HCEC 1CT (cell line): ENCODE measurements at places on chromosomes 11 and 22.

DNA sequence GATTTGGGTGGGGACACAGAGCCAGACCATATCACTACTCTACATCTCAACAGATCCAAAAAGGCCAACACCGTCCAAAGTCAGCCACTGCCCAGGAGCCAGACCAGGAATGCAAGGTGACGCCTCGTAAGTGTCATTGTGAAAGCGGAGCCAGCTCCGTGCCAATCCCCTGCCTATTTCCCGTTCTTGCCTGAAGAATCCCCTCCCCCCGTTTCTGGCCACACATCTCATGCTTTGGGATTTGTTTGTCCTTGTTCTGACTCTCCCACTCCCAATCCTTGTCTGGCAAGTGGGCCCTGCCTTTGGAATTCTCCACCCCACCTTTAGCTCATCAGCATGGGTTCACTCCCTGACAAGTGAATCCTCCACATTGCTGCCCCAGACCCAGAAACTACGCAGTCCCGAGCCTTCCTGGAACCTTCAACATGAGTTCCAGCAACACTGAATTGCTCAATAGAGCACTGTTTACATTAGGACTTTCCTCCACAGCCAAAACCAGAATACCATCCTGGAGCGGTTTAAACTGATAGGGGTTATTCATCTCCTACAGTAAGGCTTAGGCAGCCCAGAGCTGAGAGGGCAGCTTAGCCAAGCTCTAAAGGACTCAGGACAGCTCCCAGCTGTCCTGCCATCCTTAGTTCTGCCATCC is 6.0 kb upstream of the SLC35C1 start:
- DNase-seq, result peak; percentile 31

DNA sequence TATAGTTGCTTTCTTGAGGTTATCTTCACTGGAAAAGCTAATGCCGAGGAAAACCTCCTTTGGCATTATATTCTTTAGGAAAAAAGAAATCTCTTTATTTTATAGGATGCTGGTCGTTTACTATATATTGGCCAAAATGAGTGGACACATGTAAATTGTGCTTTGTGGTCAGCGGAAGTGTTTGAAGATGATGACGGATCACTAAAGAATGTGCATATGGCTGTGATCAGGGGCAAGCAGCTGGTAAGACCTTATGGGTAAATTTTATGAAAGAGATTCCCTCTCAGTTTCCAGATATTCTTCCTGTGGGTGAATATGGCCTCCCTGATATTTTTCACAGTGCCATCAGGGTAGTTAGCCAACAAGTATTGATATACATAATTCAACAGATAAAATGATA is 29.4 kb upstream of the TTC36 start:
- peak; percentile 72 for DNase-seq

DNA sequence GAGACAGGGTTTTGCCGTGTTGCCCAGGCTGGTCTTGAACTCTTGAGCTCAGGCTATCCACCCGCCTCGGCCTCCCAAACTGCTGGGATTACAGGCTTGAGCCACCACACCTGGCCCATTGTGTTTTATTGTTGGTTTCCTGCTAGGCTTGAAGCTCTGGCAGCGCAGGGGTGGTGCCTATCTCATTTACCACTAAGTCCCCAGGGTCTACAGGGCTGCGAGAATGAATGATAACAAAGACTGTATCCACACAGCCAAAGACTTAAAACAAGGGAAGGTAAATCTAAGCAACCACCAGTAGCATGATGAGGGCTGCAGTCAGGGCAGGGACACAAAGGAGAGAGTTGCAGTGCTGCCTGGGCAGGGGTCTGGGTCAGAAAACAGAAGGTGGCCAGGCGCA is 37.3 kb upstream of the XBP1 start:
- no peak for DNase-seq

GRCh38 chr11:26964339-26964738 is 29.6 kb upstream of the FIBIN start:
- peak; percentile 46 for DNase-seq

GRCh38 chr11:60825790-60826189 is 16.1 kb upstream of the CCDC86 start:
- no peak for DNase-seq

DNA sequence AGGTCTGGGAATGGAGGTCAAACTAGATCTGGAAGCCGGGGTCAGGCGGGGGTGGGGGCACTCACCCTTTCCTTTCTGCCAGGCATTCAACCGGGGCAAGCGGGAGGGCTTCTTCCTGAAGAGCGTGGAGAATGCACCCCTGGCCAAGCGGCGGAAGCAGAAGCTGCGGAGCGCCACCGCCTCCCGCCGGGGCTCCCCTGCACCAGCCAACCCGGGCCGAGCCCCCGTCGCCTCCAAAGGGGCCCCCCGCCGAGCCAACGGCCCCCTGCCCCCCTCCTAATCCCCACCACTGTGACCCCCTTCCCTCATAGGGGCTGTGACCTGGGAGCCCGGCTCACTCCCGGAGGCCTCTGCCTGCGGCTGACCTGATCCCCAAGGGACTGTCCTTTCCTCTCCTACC is 12.2 kb downstream of the RPS6KA4 start:
- DNase-seq, result no peak

DNA sequence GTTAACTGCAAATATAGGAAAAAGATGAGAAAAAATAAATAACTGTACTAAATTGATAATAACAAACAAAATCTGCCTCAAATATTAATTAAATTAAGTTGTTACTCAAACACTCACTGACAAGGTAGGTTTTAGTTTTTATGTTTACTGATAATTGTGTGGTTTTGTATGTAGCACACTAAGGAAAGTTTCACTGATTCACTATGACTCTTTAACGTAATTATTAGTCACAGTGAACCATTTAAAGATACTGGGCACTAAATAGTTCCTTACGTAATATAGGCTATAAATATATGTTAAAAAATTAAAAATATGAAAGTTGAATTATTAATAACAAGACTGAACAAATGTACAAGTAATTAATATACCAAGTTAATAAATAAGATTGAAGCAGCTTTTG is 2330.0 kb upstream of the RAG2 start:
- DNase-seq, result no peak

GRCh38 chr11:108859510-108859909 is 194.6 kb downstream of the DDX10 start:
- no peak for DNase-seq

DNA sequence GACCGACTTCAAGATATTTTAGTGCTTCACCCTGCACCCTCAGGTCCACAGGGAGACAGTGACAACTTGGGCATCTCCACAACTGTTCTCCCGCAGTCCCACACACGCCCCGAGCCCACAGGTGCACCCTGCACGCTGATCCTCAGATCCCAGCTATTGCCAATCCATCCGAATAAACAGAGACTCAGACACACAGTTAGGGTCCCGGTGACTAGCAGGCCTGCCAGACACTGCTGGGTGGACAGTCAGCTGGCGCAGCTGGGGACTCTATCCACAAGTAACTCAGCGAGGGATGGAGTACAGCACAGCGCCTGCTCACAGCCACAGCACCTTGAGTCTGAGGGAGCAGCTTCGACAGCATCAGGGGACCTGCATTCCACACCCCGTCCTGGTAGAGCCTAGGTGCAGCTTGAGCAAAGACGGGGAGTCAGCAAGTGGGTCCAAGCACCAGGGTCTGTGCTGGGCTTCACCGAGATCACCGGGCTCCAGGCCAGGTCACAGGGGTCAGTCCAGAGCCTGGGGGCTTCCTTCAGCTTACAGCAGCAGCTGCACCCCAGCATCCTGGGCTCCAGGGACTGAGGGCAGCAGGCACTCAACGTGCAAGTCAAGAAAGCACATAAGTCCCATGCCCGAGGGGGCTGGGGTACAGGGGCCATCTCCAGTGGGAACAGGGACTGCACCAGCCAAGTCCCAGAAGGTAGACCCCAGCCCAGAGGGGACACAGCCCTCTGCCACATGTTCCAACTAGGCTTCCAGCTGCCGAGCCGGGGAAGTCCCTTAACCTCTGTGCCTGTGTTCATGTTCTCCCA is 7.6 kb downstream of the RPL3 start:
- no peak for DNase-seq

DNA sequence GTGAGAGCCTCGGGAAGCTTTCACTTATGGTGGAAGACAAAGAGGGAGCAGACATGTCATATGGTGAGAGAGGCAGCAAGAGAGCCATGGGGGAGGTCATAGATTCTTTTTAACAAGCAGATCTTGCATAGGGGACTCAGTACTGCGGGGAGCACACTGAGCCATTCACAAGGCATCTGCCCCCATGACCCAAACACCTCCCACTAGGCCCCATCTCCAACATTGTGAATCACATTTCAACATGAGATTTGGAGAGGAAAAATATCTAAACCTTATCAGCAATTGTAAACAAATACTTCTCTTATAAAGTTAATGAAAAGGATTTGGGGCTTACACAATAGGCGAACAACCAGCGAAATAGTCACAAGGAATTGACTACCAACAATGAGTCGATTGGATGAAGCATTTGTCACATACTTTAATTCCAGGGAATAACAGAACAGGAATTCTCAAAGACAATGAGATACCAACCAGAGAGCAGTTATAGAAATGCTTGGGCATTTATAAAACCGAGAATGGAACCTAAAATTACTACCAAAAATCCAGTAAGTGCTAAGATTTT is 7.3 kb downstream of the DDI1 start:
- DNase-seq, result no peak

DNA sequence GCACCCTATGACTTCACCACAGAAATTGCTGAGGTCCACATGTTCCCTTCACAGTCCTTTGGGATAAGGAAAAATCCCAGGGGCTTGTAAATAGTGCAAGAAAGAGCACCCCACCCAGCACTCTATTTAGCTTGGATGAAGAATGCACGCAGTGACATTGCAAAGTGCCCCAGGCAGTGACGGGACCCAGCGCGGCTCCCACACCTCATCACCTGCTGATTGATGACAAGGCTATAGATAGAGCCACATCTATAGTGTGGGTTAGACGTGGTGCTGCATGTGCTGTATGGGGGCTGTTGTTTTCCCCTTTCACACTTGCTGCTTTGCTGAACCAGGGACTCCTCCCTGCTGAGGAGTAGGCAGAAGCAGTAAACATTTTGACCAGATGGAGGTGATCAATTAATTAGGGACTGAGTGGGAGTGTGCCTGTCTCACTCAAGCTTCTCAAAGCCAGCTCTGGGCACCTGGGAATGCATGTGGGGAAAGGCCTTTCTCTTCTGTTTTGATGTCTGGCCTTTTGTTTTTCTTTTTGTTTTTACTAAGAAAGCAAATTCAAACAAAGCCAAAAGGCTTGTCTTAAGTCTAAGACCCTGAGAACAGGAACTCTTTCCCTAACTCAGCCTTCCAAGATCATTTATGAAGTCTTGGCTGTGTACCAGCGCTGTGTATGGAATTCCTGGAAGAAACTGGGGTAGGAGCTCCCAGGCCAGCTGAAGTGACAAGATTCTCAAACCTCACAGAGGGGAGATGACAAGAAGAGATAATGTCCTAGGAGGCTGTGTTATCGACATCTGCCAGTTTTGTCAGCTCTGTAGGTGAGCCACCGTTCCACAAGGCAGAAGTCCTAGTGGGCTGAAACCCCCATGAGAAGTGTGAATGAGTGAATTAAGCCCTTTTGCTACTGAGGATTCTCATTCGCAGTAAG is 219.7 kb downstream of the BARX2 start:
- DNase-seq, result no peak

- no peak for DNase-seq
Measured at GRCh38 chr11:124762624-124763155, 600 bp upstream of the ESAM start.

GRCh38 chr11:13837286-13837685 is 125.2 kb upstream of the SPON1 start:
- peak; percentile 2 for DNase-seq

DNA sequence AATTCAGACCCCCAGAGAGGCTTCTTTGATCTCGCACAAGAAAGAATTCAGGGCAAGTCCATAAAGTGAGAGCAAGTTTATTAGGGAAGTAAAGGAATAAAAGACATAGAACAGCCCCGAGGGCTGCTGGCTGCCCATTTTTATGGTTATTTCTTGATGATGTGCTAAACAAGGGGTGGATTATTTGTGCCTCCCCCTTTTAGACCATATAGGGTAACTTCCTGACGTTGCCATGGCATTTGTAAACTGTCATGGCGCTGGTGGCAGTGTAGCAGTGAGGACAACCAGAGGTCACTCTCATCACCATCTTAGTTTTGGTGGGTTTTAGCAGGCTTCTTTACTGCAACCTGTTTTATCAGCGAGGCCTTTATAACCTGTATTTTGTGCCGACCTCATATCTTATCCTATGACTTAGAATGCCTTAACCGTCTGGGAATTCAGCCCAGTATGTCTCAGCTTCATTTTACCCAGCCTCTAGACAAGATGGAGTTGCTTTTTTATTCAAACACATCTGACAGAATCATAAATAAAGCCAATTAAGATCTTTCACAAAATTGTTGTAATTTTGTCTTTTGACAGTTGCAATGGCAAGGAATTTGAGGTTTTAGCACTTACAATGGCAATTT is 7.6 kb downstream of the DDIAS start:
- no peak for DNase-seq

GRCh38 chr11:128299132-128299726 is 288.1 kb downstream of the ETS1 start:
- no peak for DNase-seq

- no peak for DNase-seq
Measured at GRCh38 chr11:56750190-56750589, 1.7 kb upstream of the OR9G4 start.

GRCh38 chr11:65207918-65208784 is 26.4 kb downstream of the CAPN1 start:
- no peak for DNase-seq

GRCh38 chr11:21556926-21557325 is 636.0 kb upstream of the ANO5 start:
- no peak for DNase-seq

GRCh38 chr11:117160826-117161225 is 16.7 kb downstream of the PAFAH1B2 start:
- DNase-seq, result no peak

- DNase-seq, result no peak
Measured at GRCh38 chr11:60991457-60991856, 20.0 kb downstream of the CD6 start.

- DNase-seq, result no peak
Measured at GRCh38 chr22:19626042-19626587, 88.2 kb upstream of the SEPTIN5 start.

DNA sequence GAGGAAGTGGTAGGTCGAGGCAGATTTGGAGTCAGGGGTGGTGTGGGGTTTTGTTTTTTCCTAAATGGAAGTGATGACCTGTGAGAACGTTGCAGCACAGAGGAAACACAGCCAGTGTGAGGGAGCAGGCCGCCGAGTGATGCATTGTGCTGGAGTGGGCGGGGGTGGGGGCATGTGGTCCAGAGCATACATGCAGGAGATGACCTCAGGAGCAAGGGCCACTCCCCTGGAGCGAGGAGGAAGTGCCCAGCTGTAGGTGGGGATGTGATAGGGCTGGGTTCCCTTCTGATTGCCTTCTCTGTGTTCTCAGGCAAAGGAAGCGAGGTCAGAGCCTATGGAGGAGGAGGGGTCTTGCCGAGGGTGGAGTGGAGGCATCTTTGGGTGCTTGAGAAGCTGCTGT is 81.4 kb downstream of the PPP6R3 start:
- peak; percentile 27 for DNase-seq

GRCh38 chr22:37345863-37346504 is 63.7 kb downstream of the CYTH4 start:
- DNase-seq, result peak; percentile 92

GRCh38 chr22:41075946-41076345 is 16.4 kb upstream of the EP300 start:
- DNase-seq, result no peak

GRCh38 chr11:76768909-76769560 is 14.1 kb upstream of the TSKU start:
- DNase-seq, result no peak

- DNase-seq, result no peak
Measured at GRCh38 chr22:17875156-17875555, 100.9 kb upstream of the BID start.
